Stimulated activated CD4-positive, alpha-beta T cell treated with anti-CD3 and anti-CD28 coated beads, Interleukin-1b, Interleukin-23, amount 100 ng/mL, for 1 hour (primary cell): ENCODE measurements at places on chromosomes 2 and 18.

DNA sequence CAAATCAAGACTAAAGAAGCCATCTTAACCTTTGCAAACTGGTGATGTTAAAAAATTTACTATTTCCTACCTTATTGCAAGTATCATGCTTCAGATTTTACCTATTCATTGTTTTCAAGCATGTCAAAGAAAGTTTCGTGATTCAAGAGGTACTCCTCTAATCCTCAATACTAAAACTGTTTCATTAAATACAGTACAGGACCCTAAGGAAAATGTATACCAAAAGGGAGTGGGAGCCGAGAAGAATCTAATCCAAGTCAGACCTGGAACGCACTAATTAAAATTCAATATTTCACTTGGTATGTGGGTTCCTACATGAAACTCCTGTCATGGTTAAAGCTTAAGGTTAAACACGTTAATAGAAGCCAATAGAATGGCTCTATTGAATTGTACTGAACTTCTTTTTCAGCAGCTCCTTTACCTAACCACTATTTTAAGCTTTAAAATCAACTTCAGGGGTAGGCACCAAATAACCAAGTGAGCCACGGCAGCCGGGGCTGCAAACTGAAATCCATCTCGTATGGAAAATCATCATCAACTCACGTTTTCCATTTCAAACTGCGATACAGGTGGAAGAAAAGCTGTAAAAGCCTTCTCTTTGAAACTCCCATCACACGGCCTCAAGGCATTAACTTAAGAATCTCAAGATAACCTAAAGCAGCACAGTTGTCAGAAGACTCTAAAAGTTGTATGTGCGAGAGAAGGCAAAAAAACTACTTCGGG is 188.8 kb downstream of the ZEB2 start:
- DNase-seq: no peak

DNA sequence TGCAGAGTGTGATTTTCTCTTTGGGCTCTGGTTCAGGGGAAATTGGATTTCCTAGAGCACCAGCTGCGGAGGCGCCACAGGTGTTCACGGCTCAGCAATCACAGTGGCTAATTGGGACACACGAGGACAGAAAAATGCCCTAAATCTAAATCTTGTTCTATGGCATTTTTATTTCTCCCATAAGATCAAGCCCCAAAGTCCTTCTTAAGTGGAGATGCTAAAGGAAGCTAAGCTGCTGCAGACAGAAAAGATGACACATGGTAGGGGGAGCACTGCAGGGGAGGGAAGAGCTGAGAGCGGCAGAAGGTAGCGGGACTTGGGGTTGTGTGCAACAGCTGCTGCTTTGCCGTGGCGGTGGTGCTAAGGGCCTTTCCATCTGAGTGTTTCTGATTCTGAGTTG is 280.6 kb downstream of the MYT1L start:
- no peak for DNase-seq

DNA sequence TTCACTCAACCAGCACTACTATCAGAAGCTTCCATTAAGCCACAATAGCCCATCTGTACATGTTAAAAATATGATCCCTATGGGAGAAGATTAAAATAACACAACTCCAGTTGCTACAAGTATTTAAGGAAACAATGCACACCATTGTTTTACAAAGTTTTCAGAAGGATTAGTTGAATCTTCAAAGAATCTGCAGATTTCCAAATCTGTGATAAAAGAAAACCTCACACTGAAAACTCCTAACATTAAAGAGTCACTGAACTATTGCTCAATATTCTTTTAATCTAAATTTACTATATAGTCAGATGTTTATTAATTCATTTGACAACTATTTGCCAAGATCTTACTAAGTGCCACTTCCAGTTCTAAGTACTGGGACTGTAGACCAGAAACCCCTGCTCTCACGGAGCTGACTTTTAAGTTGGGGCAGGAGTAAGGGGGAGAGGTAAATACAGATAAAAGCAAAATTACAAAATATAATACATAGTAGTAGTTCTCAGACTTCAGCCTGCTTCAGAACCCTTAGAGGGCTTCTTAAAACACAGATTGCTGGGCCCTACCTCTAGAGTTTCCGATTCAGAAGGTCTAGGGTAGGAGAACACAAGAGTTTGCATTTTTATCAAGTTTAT is 94.4 kb downstream of the STK39 start:
- DNase-seq: no peak

GRCh38 chr18:51520676-51521180 is 323.2 kb upstream of the MEX3C start:
- DNase-seq: no peak

- DNase-seq: no peak
These were observed 17.0 kb downstream of the RNU4ATAC start for GRCh38 chr2:121547646-121548045.

DNA sequence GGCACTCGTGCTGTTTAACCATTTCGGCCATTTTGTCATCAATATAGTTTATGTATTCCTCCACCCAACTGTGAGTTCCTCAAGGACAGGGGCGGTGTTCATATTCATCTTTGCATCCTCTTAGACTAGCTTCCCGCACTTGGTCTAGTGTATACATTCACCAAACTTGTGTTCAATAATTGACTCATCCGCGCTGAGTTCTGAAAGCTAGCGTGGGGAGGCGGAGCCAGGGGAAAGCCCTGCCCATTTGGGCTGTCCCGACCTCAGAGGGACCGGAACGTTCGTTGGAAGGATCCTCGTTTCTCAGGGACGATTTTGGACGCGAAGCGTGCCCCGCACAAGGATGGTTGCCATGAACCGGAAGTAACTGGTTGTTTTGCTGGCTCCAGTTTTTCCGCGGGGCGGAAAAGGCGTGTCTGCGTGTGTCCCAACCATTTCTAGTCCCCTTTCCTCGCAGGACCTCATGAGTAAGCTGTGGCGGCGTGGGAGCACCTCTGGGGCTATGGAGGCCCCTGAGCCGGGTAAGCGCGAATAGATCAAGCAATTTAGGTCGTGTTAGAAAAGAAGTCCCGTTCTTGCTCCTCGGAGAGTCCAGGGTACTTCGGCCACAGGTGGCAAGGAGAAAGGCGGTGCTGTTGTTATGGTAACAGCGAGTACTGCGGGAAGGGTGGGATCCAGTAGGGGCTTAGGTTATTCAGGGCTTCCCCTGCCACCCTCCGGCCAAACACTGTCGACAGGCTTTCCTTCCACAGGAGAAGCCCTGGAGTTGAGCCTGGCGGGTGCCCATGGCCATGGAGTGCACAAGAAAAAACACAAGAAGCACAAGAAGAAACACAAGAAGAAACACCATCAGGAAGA is at the start of gene INO80B:
INO80B (plus strand) TSS at position 434 of the 858 bp plus-strand sequence; CDS start at position 464, 30 bp downstream.
- peak; percentile 94 for DNase-seq

DNA sequence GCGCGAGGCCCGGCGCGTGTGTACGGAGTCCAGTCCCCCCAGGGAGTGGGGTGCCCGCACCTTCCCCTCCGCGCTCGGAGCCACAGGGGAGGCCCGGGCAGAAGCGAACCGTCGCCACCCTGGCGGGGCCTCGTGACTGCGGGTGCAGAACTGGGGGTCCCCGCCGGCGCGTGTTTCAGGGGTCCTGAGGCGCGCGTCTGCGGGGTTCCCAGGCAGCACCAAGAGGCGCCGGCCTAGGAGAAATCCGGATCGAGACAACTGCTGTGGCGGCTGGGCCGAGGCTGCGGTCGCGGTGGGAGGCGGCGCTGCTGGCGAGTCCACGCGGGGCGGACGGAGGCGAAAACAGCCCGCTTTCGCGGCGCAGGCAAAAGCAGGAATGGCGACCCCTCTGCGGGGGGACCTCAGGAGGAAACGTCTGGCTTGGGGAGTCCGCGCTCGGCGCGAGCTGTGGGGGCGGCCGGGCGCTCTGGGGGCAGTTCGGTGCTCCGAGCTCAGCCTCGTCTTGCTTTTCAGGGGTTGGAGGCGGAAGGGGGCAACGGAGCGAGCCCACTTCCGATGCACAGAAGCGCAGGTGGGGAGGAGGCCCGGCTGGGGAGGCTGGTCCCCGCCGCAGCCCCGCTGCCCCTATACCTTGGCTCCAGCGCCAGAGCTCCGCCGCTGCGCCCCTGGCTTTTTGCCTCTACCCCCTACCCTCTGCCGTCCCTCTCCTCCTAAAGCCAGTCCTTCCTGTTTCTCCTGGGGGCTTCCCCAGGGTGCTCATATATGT is 81.5 kb upstream of the LDLRAD4 start:
- DNase-seq: no peak

GRCh38 chr2:237904831-237905599 is 45.6 kb downstream of the RAMP1 start:
- no peak for DNase-seq

GRCh38 chr2:74513605-74514367 is 464 bp upstream of the TLX2 start:
- no peak for DNase-seq

DNA sequence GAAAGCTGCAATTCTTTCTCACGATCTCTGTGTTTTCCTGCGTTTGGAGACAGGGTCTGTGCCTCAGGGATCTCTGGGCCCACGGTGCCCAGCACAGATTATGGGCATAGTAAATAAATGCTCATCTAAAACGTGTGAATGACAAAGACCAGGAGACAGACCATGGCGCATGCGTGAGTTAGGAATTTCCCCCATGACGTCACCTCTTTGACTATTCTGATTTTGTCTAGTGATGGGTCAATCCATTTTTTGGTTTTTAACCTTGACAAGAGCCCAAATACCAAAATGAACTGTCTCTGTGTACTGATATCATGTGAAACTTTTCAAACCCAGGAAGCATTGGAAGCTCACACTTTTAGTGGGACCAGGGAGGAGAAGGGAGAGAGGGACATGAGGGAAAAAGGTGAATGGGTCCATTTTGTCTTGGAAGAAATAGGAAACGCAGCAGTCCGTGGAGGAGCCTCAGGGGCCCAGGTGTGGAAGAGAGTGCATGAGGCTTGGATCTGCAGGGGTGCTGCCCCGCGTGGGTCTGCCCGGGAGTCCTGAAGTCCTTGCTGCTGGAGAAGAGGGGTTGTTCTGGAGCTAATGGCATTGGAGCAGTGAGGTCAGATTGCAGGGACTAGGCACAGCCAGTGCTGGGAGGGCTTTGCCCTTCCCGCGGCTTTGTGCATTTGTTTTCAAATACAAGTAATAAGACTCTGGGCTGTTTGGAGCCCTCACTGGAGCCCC is 172.2 kb downstream of the ASB1 start:
- DNase-seq: no peak

- no peak for DNase-seq
These were observed 17.3 kb downstream of the LYPD6B start for GRCh38 chr2:149055751-149056150.

- no peak for DNase-seq
These were observed 79.2 kb downstream of the SETBP1 start for GRCh38 chr18:44759925-44760342.

GRCh38 chr2:144224472-144224871 is 295.4 kb downstream of the ZEB2 start:
- DNase-seq: no peak

GRCh38 chr2:218717262-218717661 is 6.6 kb downstream of the TTLL4 start:
- DNase-seq: no peak

DNA sequence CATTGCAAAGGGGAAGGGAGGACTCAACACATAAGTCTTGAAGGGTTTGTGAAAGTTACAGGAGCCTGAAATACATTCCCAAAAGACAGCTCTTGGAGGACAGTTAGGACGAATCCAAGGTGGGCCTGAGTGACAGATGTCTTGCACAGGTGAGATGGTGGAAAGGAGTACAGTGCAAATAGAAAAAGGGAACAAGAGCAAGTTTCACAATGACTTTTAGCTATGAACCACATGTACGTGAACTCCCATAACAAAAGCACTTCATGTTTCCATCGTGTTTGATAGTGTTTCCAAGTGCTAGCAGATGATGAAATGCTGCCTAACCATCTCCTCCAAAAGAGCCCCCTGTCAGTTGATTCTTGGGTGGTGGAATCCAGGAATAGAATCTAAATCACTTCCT is 1.8 kb downstream of the IL18RAP start:
- DNase-seq: no peak

GRCh38 chr2:61995515-61995914 is 90.0 kb downstream of the COMMD1 start:
- DNase-seq: no peak

DNA sequence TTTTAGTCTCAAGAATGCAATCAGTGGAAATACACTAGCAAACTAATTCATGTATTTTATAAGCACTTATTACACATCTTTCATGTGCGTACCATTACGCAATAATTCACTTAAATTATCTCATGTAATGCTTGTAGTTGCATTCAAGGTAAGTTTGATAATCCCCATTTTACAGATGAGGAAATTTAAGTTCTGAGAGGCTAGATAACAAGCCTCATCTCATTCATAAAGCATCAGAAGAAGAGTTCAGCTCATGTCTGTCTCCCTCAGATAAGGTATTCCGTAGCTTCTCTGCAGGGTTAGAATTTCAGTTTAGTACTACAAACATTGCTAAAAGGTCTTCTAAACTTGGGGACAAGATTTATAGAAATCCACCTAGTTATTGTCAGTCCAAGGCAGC is 47.8 kb downstream of the HNMT start:
- no peak for DNase-seq

DNA sequence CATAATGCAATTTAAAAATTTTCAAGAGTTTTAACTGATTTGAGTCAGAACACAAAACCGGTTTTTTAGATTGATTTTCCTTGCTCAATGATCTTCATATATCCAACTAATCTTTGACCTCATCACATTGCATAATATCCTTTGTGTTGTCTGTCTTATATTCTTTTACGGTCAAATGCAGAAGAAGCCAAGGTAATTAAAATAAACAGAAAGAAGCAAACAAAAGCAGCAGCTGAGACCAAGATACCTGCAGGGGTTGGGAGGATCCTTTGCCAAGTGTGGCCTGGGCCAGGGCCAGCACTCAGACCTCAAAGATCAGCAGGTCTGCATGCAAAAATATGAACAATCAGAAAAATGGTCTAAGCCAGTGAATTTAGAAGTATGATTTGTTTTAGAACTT is 428.9 kb upstream of the NETO1 start:
- no peak for DNase-seq

DNA sequence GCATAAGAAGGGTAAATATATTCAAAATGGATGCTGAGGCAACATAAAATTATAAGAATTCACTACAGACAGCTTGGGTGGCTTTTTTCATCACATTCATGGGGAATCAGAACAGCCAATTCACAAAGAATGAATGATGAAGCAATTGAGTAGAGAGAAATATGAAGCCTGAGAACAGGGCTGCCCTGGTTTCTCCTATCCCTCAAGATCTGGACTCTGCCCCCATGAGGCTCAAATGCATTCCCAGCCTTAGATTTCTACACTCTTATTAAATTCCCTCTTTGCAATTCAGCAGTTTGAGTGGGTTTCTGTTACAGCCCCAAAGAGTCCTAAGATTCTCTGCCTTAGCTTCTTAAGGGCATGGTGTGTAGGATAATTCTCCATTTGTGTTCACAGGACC is 172.5 kb downstream of the MAIP1 start:
- DNase-seq: no peak

DNA sequence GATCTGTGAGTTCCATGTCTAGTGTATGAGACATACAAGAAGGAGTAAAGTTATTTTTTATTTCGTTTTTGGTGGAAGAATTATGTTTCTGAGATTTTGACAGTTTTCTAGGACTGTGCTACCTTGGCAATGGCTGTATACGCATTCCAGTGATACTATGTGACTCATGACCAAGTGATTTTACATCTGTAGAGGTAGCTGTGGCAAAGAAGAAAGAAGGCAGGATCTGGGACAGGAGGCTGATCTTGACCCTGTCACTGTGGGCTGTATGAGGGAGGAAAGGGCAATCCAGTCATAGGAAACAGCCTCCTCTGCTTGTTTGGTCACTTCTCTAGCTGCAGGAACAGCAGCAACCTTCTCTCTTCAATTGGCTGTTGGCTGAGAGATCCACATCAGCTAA is 44.0 kb upstream of the PDCL3 start:
- no peak for DNase-seq

- no peak for DNase-seq
These were observed 27.2 kb downstream of the IDH1 start for GRCh38 chr2:208227581-208228232.
